Stimulated activated naive B cell treated with anti-CD40 and anti-IgM and Interleukin-4, amounts not matched to agents 10 μg/mL and 1 μg/mL and 100 μg/mL, for 72 hours (primary cell): ENCODE measurements at places on chromosomes 5 and 9.
A peak's percentile ranks its signal among the peaks of the same experiment; 100 is the strongest.

GRCh38 chr9:135471791-135472640, 7.6 kb upstream of the PPP1R26 start:
- peaks cover 3% of the 10 kb centered on the region for H3K4me1 ChIP-seq
- DNase-seq: no peak
- H3K36me3 ChIP-seq: no peaks in the 10 kb centered on the region
- H3K27ac ChIP-seq: no peak overlapping the region
- no peak overlapping the region for H3K4me3 ChIP-seq
- peaks cover 41% of the 10 kb centered on the region for H3K27me3 ChIP-seq

GRCh38 chr5:16856531-16856930, 79.6 kb downstream of the MYO10 start:
- no peaks in the 10 kb centered on the region for H3K4me1 ChIP-seq
- no peaks in the 10 kb centered on the region for H3K36me3 ChIP-seq
- no peak overlapping the region for H3K4me3 ChIP-seq
- H3K27ac ChIP-seq: no peak overlapping the region
- DNase-seq: no peak

DNA sequence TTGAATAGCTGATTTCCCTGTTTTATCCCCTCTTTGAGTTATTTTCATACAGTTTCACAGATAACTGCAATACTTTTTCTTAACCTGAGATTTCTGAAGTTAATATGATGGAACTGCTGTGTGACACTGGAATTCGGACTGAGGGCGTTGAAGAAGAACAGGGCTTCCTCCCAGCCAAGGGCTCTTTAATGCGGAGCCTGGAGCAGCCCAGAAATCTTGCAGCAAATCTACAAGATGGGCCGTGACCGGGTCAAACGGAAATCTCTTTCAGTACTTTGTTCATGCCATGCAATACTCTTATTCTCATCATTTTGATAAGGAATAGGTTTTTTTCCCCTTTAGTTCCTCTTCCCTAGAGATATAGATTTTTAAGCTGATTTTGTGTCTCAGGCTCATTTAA, 236.8 kb upstream of the IRX4 start:
- H3K4me1 ChIP-seq: no peaks in the 10 kb centered on the region
- no peak overlapping the region for H3K27ac ChIP-seq
- H3K36me3 ChIP-seq: no peaks in the 10 kb centered on the region
- no peak for DNase-seq

DNA sequence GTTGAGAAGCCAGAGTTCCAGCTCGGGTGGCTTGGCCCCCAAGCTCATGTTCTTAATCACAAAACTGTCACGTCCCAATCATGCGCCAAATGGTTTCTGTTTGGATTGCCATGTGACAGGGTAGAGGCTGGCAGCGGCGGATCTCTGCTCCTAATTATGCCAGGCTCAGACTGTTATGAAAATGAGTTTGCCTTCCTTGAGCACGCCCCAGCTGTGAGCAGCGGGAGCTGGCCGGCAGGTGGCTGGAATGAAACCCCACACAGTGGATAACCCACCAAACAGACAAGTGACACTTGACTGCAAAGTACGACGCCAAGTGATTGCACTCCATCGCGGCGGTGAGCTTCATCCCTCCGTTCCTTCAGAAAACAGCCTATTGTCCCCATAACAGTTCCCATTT, 75.4 kb downstream of the CFAP77 start:
- no peak overlapping the region for H3K27ac ChIP-seq
- H3K36me3 ChIP-seq: no peaks in the 10 kb centered on the region
- H3K27me3 ChIP-seq: peaks cover 50% of the 10 kb centered on the region

DNA sequence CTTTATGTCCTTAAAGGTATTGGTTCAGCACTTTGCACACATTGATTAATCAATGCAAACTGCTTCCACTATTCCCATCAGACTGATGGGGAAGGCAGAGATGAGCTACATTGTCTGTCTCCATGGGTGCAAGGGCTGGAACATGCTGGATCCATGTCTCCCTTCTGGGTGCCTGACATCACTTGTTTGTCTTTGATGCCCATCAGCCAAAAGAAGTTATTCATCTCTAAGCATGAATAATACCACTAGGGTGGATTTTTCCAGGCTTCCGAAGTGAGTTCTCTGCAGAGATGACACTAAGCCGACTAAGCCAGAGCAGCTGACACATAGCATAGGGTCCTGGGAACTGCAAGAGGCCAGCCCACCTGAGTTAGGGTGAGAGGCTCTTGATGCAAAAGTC, 8.7 kb downstream of the FGF1 start:
- H3K27me3 ChIP-seq: peaks cover 13% of the 10 kb centered on the region
- no peaks in the 10 kb centered on the region for H3K4me1 ChIP-seq
- no peaks in the 10 kb centered on the region for H3K36me3 ChIP-seq
- no peak overlapping the region for H3K27ac ChIP-seq

- H3K36me3 ChIP-seq: no peaks in the 10 kb centered on the region
- DNase-seq: no peak
- peaks cover 22% of the 10 kb centered on the region for H3K4me1 ChIP-seq
Measured at GRCh38 chr5:3886524-3887451, 291.2 kb downstream of the IRX1 start.

- no peak overlapping the region for H3K4me3 ChIP-seq
- H3K27me3 ChIP-seq: peaks cover 5% of the 10 kb centered on the region
- no peak for DNase-seq
Measured at GRCh38 chr9:14216612-14217194, 97.2 kb downstream of the NFIB start.

- no peak for DNase-seq
- H3K27ac ChIP-seq: no peak overlapping the region
- no peaks in the 10 kb centered on the region for H3K4me1 ChIP-seq
- no peaks in the 10 kb centered on the region for H3K27me3 ChIP-seq
- H3K36me3 ChIP-seq: no peaks in the 10 kb centered on the region
Measured at GRCh38 chr9:115672477-115673316, 480.9 kb upstream of the PAPPA start.

DNA sequence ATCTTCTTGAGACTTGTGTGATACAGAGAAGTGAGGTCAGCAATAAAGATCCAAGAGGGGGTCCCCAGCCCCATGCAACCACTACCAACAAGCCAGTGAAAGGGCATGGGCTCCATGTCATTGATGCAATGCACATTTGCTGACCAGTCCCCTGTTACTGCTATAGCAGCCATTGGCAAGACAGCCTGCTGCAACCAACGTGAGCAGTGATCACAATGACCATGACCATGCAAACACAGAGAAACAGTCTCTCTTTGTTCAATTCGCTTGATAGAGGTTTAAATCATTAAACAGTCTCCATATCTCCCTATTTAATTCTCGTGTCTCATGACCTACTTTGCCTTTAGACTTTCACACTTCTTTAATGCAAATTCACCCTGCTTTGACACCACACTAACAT, 30.0 kb upstream of the FOXB2 start:
- no peaks in the 10 kb centered on the region for H3K4me1 ChIP-seq
- H3K4me3 ChIP-seq: no peak overlapping the region
- peaks cover 4% of the 10 kb centered on the region for H3K27me3 ChIP-seq
- no peak overlapping the region for H3K27ac ChIP-seq
- H3K36me3 ChIP-seq: no peaks in the 10 kb centered on the region

DNA sequence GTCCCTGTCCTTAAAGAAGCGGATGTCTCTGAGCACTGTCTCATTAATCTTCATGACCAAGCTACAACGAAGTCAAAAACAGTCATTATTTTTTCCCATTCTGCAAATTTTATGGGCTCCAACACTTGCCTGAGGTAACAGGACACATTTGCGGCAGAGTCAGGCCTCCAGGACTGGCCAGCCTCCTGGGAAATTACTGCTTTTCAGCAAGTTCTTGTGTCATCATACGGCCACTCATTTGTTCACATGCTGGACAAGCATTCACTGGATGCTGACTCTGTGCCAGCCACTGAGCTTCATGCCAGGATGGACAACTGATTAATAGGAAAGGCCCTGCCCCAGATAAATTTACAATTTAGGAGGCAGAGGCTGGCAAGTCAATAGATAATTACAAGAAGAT, 305.7 kb downstream of the ACTL7B start:
- H3K27me3 ChIP-seq: no peaks in the 10 kb centered on the region
- no peak overlapping the region for H3K27ac ChIP-seq
- no peaks in the 10 kb centered on the region for H3K36me3 ChIP-seq
- no peak for DNase-seq

GRCh38 chr9:129863059-129863690, 27.9 kb downstream of the USP20 start:
- no peak overlapping the region for H3K4me3 ChIP-seq
- peaks cover 47% of the 10 kb centered on the region for H3K36me3 ChIP-seq
- H3K4me1 ChIP-seq: peaks cover 12% of the 10 kb centered on the region
- peak overlapping the region; percentile 63 for H3K27ac ChIP-seq

DNA sequence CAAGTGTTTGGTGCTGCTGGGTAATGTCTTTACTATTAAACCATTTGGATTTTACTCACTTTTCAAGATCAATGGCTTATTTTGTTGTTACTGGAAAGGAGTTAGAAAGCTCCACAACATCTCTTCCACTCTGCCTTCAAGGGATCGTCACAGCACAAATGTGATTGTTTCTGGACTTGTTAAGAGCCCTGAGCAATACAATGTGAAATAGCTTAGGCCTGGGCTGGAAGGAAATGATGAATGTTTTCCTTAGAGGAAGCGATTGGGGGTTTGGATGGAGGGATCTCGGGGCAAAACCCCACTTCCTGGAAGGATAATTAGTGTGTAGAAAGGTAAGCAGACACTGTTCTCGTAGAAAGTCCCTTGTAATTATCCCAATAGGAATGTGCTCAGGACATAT, 59.3 kb upstream of the MYO10 start:
- H3K4me3 ChIP-seq: no peak overlapping the region
- H3K4me1 ChIP-seq: no peaks in the 10 kb centered on the region
- no peak for DNase-seq
- H3K27me3 ChIP-seq: no peaks in the 10 kb centered on the region
- H3K27ac ChIP-seq: no peak overlapping the region

DNA sequence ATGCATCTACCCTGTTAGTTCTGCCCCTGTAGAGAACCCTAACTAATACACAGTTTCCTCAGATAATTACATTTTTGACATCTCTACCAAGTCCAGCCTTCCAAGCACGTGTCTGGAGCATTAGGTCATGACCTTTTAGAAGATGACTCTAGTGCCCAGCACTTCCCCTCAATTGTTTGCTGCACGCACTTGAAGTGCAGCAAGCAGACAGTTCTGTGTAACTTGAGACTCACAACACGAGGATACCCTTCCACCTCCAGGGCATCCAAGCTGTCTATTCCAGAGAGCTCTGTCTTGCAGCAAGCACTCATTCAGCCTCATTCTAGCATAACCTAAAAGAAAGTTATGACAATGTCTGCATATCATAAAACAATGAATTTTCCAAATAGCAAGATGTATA, 1410.5 kb upstream of the CDH18 start:
- H3K4me3 ChIP-seq: no peak overlapping the region
- no peak for DNase-seq
- H3K27ac ChIP-seq: no peak overlapping the region
- H3K4me1 ChIP-seq: no peaks in the 10 kb centered on the region

DNA sequence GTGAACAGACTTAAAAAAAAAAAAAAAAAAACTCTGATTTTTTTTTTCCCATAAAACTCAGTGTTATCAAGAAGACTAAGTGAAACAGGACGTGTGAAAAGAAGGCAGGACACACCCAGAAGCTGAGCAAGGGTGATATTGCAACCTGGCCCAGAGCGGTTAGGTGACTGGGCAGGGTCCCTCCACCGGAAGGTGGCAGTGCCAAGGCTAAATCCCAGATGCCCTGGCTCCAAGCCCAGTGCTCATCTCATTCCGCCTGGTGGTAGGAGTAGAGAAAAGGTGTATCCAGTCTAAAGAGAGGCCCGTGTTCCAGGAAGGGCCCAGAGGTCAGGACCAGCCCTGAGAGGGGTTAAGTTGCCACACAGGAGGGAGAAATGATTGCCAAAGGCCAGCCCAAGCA, 51.5 kb upstream of the SAP30L start:
- peaks cover 24% of the 10 kb centered on the region for H3K36me3 ChIP-seq
- no peak overlapping the region for H3K4me3 ChIP-seq
- peaks cover 5% of the 10 kb centered on the region for H3K4me1 ChIP-seq
- no peak overlapping the region for H3K27ac ChIP-seq
- no peak for DNase-seq
- H3K27me3 ChIP-seq: no peaks in the 10 kb centered on the region

DNA sequence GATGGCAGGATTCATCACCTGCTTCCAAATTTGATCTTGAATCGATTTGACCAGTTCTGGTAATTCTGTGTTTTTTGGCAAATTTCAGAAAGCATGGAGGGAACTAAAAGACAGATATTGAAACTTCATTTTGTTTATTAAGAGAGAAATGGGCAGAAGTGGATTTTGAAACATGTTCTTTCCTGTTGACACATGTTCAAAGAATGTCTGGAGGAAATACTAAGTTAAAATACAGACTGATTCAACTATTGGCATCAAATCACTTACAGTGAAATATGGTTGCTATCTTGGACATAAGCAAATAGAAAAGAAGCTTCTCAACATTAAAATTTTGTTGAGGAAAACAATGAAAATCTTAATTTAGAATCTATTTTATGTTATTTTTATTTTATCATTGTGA, 19.3 kb upstream of the GZMK start:
- H3K36me3 ChIP-seq: no peaks in the 10 kb centered on the region
- H3K4me3 ChIP-seq: no peak overlapping the region
- no peak overlapping the region for H3K27ac ChIP-seq
- H3K27me3 ChIP-seq: no peaks in the 10 kb centered on the region
- peaks cover 2% of the 10 kb centered on the region for H3K4me1 ChIP-seq
- DNase-seq: no peak

DNA sequence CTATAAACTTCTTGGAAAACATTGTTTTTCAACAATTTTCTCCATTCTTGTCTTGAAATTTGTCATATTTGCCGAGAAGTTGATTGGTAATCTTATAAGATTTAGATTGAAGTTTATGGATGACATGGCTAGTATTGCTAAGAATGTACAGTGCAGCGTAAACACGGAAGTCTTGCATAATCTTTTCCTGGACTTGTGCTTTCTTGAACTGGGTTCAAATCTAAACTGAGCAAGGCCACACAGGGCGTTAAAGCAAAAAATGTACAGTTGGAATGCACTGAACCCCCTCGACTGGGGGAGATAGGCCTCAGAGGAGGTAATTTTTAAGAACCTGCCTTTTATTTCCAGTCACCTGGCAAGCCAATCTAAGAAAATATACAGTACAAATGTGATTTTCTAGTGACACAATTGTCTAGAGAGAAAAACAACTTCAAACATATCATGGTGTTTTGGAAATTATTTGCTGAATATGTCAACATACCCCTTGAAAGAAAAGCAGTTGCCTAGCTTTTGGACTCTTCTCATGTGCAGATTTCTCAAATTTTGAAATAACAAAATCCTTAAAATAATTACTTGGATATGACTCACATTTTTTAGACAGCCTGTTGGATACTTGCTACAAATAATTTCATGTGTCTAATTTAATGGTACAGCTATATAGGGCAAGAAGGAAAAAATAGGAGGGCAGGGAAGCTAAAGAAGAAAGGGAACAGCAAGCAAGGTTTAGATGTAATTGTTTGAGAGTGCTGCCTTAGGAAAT, 18.5 kb upstream of the GAS1 start:
- no peak for DNase-seq
- no peaks in the 10 kb centered on the region for H3K27me3 ChIP-seq
- H3K4me3 ChIP-seq: no peak overlapping the region
- no peaks in the 10 kb centered on the region for H3K36me3 ChIP-seq
